ENCODE measurements at places on chromosomes 16 and 17.
A peak's percentile ranks its signal among the peaks of the same experiment; 100 is the strongest.

- DNase-seq, result no peak
Measured at GRCh38 chr17:80283116-80283852, 22.6 kb downstream of the RNF213 start.

GRCh38 chr17:828761-829160 is 46.6 kb downstream of the MRM3 start:
- DNase-seq, result no peak

GRCh38 chr17:64694207-64694606 is 32.1 kb upstream of the SMURF2 start:
- peak; percentile 94 for DNase-seq

DNA sequence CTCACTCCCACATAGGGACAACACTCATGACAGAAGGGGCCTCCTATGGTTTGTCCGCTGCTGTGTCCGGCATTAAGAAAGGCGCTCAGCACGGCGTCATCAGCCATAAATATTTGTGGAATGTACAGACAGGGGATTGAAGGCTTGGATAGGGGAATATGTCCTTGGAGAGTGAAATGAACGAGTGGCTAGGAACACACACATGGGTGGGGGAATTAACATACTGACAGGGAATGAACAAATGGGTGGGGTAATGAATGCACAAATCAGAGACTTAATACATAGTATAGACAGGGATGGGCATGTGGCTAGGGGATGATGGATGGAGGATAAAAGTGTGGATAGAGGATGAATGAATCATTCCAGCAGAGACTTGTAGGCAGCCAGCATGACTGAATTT is 154.0 kb upstream of the HSBP1 start:
- no peak for DNase-seq

DNA sequence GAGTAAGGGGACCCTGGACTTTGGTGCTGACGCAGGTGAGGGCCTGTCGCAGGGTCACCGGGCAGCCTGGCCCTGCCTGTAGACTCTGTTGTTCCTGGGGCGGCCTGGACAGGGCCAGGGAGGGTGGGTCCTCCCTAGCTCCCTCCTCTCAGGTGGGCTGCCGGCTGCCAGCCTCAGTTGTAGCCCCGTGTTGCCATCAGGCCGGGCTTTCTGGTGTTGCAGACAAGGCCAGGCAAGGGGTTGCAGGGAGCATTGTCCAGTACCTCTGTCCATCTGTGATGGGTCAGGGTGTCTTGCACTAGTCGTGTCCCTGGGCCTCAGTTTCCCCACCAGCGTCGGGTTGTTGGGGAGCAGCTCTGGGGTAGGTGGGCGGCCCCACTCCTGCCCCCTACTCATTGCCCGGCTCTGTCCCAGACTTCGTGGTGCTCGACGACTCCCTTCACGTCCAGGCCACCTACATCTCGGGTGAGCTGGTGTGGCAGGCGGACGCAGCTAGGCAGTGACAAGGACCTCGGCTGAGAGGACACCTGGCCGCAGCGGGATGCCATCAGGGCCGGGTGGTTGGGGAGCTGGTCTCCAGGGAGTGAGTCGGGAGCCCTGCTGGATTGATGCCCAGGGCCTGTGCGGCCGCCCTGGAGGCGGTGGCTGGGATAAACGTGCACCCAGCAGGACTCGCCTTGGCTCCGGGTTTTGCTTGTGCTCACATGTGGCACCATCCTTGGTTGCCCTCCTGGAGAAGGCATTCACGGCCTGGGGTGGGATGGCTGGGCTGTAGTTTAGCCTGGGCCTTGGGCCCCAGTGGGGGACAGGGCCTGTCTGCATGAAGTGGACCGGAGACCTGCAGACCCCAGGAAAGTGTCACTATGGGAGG is 1.9 kb downstream of the CEMP1 start:
- no peak for DNase-seq

GRCh38 chr16:85374571-85374872 is 238.6 kb upstream of the GSE1 start:
- DNase-seq, result no peak

- no peak for DNase-seq
Measured at GRCh38 chr17:78106211-78106610, 22.3 kb downstream of the TMC6 start.

DNA sequence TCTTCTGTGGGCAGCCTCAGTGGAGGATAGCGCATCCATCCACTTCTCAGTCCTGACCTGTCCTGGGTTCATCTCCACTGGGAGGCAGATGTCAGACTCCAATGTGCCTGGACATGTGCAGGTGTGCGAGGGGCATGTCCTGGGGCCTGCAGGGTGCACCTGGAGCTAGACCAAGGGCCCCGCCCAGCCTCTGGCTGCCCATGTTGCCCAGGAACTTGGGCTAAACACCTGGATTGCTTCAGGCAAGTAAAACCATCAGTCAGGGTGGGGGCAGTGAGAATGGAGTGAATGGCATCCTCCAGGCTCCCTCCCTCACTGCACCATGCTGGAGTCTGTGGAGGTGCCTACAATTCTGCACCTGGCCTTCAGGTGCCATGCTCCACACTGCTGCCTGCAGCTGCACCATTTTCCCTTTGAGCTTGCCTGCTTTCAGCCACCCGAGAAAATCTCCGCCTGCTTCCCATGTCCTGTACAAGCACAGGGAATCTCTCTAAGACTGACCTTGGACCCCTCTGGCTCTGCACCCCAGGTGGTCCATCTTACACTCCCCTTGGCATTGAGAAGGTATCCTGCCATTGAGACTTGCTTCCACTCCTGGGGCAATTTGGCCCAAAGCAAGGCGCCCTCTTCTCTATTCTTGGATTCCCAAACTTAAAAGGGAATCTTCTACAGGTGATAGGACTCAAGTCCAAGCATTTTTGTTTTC is 2.1 kb upstream of the MFSD6L start:
- DNase-seq, result no peak

DNA sequence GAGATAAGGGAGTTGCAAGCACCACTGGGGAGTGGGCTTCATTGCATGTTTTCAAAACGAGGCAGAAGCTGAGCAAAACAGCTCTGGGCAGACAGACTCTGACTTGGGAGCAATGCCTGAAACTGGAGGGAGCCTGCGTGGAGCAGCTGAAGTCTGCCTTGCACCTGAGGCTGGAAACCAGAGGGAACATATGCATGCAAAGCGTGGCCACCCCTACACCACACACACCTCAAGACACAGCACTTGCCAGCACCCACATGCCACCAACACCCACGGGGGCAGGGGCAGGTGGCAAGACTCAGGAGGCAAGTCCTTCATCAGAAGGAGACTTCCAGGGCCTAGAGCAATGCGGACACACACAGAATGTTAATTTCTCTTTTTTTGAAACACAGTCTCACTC is 45.8 kb downstream of the COTL1 start:
- no peak for DNase-seq

Data from dermis blood vessel endothelial cell (primary cell).